ENCODE measurements at places on chromosomes 13 and 19.

GRCh38 chr19:44003461-44004009, 778 bp downstream of the ZNF230 start:
- DNase-seq, result no peak

DNA sequence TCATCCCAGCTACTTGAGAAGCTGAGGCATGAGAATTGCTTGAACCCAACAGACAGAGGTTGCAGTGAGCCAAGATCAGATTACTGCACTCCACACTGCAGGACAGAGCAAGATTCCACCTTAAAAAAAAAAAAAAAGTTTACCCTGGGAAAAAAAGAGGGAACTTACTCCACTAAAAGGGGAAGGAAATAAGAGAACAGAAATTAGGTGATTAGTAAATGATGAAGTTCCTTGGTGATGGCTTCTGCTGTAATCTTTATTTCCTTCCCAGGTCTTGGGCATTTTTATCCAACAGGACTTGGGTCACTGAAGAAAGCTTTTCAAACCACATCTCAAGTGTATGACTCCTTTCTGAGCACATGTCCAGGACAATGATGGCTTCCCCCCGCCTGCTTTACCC, 9.3 kb downstream of the ZNF780A start:
- no peak for DNase-seq

DNA sequence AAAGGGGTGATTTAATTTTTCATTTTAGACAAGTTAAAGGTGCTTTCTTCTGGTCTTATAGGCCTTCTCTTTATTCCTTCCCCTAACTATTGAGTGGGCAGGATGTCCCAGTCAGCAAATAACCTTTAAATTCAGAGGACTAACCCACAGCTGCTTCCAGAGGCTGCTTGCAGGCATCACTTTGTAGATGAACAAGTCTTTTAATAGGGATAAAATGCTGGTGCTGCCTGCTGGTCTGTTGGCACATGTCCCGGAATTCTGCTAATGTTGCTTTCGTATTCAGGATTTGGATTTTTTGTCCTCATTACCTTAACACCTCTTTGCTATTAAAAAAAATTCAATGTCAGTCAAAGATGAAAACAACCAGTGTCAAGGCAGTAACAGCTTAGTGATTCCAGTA, 132.7 kb upstream of the KL start:
- DNase-seq, result no peak

- DNase-seq, result no peak
Measured at GRCh38 chr19:18814063-18814462, 17.7 kb upstream of the UPF1 start.

GRCh38 chr13:29980339-29980738, 129.9 kb upstream of the UBL3 start:
- DNase-seq, result no peak

GRCh38 chr13:68099631-68100030, 869.5 kb upstream of the PCDH9 start:
- DNase-seq, result peak; percentile 81

DNA sequence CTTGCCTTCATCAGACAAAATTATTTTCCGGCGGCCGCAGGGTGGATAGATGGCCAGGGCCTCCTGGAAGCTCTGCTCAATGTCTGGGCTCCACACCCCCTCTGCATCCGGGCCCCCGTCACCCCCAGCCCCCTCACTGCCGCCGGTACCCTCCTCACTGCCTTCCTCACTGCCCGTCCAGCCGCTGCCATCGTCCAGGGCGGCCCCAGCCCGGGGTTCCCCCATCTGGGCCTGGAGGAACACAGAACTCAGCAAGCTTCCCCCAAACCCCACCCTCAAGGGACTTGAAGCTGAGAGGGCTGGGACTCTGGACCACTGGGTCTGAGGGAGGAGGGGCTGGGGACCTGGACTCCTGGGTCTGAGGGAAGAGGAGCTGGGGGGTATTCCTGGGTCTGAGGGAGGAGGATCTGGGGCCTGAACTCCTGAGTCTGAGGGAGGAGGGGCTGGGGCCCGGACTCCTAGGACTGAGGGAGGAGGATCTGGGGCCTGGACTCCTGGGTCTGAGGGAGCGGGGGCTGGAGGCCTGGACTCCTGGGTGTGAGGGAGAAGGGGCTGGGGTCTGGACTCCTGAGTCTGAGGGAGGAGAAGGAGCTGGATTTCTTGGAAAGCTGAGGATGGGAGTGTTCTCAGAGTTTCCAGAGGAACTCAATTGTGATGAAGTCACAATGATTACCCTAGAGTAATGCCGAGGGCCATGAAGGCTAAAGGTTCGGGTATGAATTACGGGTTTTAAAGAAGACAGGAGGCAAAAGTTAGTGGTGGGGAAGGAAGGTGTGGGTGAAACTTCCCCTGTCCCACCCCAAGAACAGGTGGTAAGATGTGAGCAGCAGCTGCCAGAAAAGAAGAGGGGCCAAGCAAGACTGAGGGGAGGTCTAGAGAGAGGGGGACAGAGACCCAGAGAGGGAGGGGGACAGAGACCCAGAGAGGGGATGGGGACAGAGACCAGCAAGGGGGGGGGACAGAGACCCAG, 2.1 kb downstream of the TEAD2 start:
- no peak for DNase-seq

DNA sequence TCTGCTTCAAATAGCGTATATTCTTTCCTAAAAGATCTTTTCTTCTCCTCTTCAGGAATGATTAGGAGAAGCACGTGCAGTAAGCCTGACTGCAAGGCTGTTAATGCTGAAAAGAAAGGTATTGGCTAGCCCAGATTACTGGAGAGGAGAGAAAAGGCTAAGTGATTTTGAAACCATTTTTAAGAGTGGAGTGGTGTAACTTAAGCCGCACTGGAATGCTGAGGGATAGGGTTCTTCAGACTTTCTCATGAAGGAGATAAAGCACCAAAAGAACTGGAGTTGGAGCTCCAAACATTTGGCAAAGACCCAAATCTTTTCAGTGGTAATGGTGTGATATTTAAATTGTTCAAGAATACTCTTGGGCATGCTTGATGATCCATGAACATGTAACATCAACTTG, 388.3 kb downstream of the COG6 start:
- DNase-seq, result no peak

GRCh38 chr13:70218618-70219017, 110.4 kb upstream of the KLHL1 start:
- DNase-seq, result no peak

- peak; percentile 41 for DNase-seq
Measured at GRCh38 chr13:51585696-51586095, 1.4 kb downstream of the WDFY2 start.

- no peak for DNase-seq
Measured at GRCh38 chr13:34425327-34425949, 516.6 kb upstream of the NBEA start.

Measured in brain microvascular endothelial cell (primary cell).